Endodermal cell (in vitro differentiated cells): ENCODE measurements at places on chromosomes 5 and 9.
A peak's percentile ranks its signal among the peaks of the same experiment; 100 is the strongest.

- no peak overlapping the region for H3K4me3 ChIP-seq
- peak overlapping the region; percentile 50 for H3K27ac ChIP-seq
Observed at GRCh38 chr5:50763351-50763750, 96.9 kb downstream of the PARP8 start.

GRCh38 chr9:106964822-106965525, 102.0 kb downstream of the ZNF462 start:
- no peaks in the 10 kb centered on the region for H3K27me3 ChIP-seq
- no peak overlapping the region for H3K27ac ChIP-seq
- no peaks in the 10 kb centered on the region for H3K4me1 ChIP-seq
- H3K4me3 ChIP-seq: no peak overlapping the region
- no peak for DNase-seq
- peaks cover 58% of the 10 kb centered on the region for H3K36me3 ChIP-seq

- no peak overlapping the region for H3K4me3 ChIP-seq
- H3K4me1 ChIP-seq: no peaks in the 10 kb centered on the region
- peak; percentile 69 for DNase-seq
- H3K27ac ChIP-seq: no peak overlapping the region
Observed at GRCh38 chr5:63878788-63879187, 83.5 kb downstream of the HTR1A start.

DNA sequence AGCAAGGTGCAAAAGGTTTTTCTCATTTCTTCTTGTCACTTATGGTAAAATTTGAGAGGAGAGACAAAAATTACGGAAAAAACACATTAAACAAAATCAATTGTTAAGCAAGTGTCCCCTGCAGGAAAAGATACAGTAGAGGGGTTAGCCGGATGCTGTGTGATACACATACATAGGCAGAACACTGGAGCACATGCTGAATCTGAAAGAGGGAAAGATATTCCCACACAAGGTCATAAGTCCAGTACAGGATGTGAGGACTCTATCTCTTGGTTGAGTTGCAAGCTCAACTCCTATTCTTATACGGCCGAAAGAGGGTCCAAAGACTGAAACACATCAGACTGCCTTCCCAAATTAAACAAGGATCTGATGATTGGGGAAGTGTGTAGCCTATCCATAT, 427.5 kb upstream of the NUDT12 start:
- no peaks in the 10 kb centered on the region for H3K27me3 ChIP-seq
- no peak overlapping the region for H3K27ac ChIP-seq
- H3K4me3 ChIP-seq: no peak overlapping the region
- no peak for DNase-seq
- no peaks in the 10 kb centered on the region for H3K4me1 ChIP-seq

GRCh38 chr5:17378346-17378997, 119.6 kb upstream of the TAF11L2 start:
- H3K27me3 ChIP-seq: peaks cover 8% of the 10 kb centered on the region
- DNase-seq: no peak
- H3K4me3 ChIP-seq: no peak overlapping the region
- H3K27ac ChIP-seq: no peak overlapping the region

DNA sequence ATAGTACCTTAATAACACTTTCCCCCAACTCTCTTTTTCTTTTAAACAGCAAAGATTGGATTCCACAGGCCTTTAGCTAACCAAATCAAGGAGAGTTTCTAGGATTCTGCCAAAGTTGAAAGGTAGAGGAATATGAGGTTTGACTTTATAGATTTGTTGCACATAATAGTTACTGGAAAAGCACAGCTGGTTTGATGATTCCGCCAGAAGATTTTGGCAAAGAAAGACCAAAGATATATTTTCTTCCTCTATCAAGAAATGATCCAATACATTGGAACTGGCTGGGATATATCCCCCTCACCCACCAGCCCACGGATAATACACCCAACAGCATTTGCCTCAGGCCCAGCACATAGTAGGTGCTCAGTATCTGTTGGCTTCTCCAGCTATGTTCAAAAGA, 289.8 kb downstream of the EBF1 start:
- peaks cover 6% of the 10 kb centered on the region for H3K4me1 ChIP-seq
- no peak overlapping the region for H3K27ac ChIP-seq
- H3K27me3 ChIP-seq: peaks cover 3% of the 10 kb centered on the region
- H3K4me3 ChIP-seq: no peak overlapping the region

- H3K27ac ChIP-seq: peak overlapping the region; percentile 42
- no peak for DNase-seq
- H3K27me3 ChIP-seq: no peaks in the 10 kb centered on the region
Observed at GRCh38 chr5:14190194-14191164, 47.3 kb downstream of the TRIO start.

DNA sequence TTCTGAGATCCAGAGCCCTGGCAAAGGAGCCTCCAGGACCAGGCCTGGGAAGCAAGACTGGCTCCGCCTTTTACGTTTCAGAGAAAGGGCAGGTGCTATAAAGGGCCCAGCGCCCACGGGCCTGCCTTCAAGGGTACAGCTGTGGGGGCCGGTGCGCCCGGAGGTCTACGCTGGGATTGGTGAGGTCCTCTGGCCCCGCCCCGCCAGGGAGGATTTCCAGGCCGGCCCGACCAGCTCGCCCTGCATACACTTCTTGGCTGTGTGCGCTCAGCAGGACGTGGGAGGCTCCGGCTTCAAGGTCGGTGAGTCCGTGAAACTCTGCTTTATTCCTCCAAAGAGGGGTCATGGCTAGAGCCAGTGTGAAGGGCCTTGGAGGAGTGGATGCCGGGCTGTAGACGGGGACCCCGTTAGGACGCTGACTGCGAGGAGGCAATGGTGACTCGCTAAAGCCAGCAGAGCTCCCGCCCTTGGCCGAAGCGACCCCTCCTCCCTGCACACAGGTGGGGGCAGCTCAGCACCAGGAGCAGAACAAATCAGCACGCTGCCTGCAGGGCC, at the start of gene CKMT2:
Gene CKMT2, plus strand, starts transcription at position 243 of the 555 bp plus-strand sequence. CDS start 17,811 bp downstream, outside the sequence.
- DNase-seq: peak; percentile 97
- H3K27me3 ChIP-seq: no peaks in the 10 kb centered on the region
- peak within 1 kb of the TSS; percentile 79 for H3K4me3 ChIP-seq
- H3K27ac ChIP-seq: no peak within 1 kb of the TSS
- peaks cover 3% of the 10 kb centered on the region for H3K4me1 ChIP-seq

GRCh38 chr5:139417214-139417613, 13.3 kb upstream of the SPATA24 start:
- no peak overlapping the region for H3K4me3 ChIP-seq
- peaks cover 13% of the 10 kb centered on the region for H3K4me1 ChIP-seq
- no peaks in the 10 kb centered on the region for H3K27me3 ChIP-seq
- no peaks in the 10 kb centered on the region for H3K36me3 ChIP-seq
- no peak overlapping the region for H3K27ac ChIP-seq
- no peak for DNase-seq

DNA sequence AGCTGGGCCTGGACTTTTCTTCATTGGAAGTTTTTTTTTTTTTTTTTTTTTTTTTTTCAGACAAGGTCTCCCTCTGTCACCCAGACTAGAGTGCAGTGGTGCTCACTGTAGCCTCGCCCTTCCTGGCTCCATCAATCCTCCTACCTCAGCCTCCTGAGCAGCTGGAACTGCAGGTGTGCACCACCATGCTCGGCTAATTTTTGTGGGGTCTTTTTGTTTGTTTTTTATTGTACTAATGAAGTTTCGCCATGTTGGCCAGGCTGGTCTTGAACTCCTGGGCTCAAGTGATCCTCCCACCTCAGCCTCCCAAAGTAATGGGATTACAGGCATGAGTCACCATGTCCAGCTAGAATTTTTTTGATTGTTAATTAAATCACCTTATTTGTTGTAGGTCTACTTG, 3.6 kb downstream of the DNAJC18 start:
- H3K4me1 ChIP-seq: no peaks in the 10 kb centered on the region
- no peak overlapping the region for H3K4me3 ChIP-seq
- peaks cover 8% of the 10 kb centered on the region for H3K36me3 ChIP-seq
- H3K27ac ChIP-seq: no peak overlapping the region

DNA sequence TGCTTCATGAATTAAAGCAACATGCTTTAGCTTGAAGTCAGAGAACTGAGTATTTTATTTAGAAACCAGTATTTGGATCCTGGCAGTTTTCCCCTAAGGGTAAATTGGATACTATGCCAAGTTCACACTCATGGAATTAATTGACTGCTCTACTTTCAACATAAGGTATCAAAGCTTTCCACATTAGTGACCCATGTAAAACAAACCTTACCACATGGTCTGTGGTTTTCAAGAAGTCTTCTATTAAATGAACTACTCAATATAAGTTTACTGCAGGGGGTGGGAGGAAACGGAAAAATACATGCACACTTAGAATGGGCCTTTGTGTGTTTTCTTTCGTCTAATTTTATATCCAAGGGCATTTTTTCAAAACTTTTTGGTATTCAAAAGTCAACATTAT, 232.0 kb upstream of the FBXL7 start:
- no peaks in the 10 kb centered on the region for H3K36me3 ChIP-seq
- H3K4me3 ChIP-seq: no peak overlapping the region
- H3K27ac ChIP-seq: no peak overlapping the region

GRCh38 chr5:74290634-74291241, 349.8 kb downstream of the ENC1 start:
- no peaks in the 10 kb centered on the region for H3K36me3 ChIP-seq
- DNase-seq: no peak
- H3K27me3 ChIP-seq: peaks cover 5% of the 10 kb centered on the region

GRCh38 chr5:50898966-50899365, 232.5 kb downstream of the PARP8 start:
- no peak for DNase-seq
- H3K4me3 ChIP-seq: no peak overlapping the region
- no peaks in the 10 kb centered on the region for H3K36me3 ChIP-seq
- no peaks in the 10 kb centered on the region for H3K27me3 ChIP-seq
- H3K27ac ChIP-seq: no peak overlapping the region
- no peaks in the 10 kb centered on the region for H3K4me1 ChIP-seq

- no peak overlapping the region for H3K27ac ChIP-seq
- no peak for DNase-seq
- H3K4me3 ChIP-seq: no peak overlapping the region
- no peaks in the 10 kb centered on the region for H3K4me1 ChIP-seq
- no peaks in the 10 kb centered on the region for H3K27me3 ChIP-seq
Observed at GRCh38 chr9:2060424-2060823, 45.3 kb downstream of the SMARCA2 start.

DNA sequence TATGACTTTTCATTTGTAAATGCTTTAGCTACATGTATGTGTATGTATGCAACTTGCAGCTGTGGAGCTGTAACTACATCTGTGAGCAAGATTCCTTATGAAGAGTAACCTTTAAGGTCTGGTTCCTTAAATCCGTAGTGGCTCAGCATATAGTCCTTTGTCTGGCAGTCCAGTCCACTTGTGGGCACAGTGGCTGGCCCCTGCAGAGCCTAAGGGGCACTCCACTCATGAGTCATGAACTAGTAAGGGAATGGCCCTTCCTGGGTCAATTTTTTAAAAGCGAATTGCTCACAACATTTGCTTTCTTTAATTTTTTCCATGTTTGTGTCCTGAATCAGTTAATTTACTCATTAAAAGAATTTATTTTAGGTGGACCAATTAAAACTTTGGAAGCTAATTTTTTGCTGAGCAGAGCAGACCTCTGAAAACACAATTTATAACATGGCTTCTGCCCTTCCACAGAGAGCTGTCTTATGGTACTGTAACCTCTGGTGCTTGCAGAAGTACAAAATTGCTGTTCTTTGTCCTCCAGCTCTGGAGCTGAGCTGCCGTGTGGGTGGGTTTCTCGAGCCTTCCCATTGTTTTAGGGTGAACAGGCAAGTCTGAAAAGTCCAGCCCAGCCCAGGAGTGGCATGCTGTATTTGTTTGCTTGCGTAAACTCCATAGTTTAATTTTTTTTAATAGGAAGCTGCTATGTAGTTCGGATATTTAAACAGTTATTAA, 110.1 kb downstream of the MVB12B start:
- H3K27ac ChIP-seq: peak overlapping the region; percentile 14
- DNase-seq: no peak
- no peaks in the 10 kb centered on the region for H3K27me3 ChIP-seq
- no peaks in the 10 kb centered on the region for H3K36me3 ChIP-seq

DNA sequence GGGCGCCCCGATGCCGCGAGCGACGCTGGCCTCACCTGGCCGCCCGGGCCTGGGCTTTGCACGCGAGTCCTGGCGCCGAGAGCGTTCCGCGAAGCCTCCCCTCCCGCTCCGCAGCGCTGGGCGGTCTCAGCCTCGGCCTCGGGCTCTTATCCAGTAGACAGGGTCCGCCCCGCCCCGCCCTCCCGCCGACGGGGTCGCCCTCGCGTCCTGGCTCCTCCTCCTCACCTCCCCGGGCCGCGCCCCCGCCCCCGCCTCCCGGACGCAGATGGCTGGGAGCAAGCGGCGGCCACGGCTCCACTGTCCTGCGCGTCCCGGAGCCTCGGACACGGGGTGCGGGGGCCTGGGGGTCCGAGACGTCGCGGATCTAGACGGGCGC, at the start of gene SLC6A3:
Gene SLC6A3, minus strand, starts transcription at position 128 of the 376 bp plus-strand sequence. CDS start 2,243 bp downstream, outside the sequence.
- peak; percentile 96 for DNase-seq
- peak within 1 kb of the TSS; percentile 45 for H3K4me3 ChIP-seq
- H3K4me1 ChIP-seq: no peaks in the 10 kb centered on the region
- peaks cover 99% of the 10 kb centered on the region for H3K27me3 ChIP-seq

GRCh38 chr9:136847826-136848392, 1.3 kb upstream of the PHPT1 start:
- H3K27ac ChIP-seq: peak overlapping the region; percentile 89
- H3K36me3 ChIP-seq: peaks cover 10% of the 10 kb centered on the region
- no peaks in the 10 kb centered on the region for H3K27me3 ChIP-seq
- peak; percentile 94 for DNase-seq
- H3K4me1 ChIP-seq: peaks cover 8% of the 10 kb centered on the region

DNA sequence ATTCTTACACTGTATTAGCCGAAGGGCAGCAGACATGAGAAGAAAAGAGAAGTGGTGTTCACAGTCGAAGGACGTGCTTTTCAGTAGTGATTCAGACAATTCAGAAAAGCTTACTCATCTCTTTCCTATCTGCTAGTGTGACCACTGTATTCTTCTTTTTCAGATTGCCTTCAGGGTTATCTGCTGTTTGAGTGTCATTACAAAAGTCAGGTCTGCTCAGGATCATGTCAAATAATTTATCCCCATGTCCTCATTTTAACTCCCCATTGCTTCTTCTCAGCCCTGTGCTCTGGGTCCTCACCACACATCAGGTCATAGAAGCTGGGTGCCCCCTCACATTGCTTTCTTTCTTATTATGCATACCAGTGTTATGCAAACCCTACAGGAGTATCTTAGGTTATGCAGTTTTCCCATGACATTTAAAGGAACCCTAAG, 394.0 kb downstream of the CETN3 start:
- no peak overlapping the region for H3K27ac ChIP-seq
- H3K4me1 ChIP-seq: peaks cover 6% of the 10 kb centered on the region
- H3K4me3 ChIP-seq: no peak overlapping the region
- peak; percentile 49 for DNase-seq
- H3K27me3 ChIP-seq: no peaks in the 10 kb centered on the region
- no peaks in the 10 kb centered on the region for H3K36me3 ChIP-seq
